ENCODE measurements at places on chromosomes 12 and 14.

DNA sequence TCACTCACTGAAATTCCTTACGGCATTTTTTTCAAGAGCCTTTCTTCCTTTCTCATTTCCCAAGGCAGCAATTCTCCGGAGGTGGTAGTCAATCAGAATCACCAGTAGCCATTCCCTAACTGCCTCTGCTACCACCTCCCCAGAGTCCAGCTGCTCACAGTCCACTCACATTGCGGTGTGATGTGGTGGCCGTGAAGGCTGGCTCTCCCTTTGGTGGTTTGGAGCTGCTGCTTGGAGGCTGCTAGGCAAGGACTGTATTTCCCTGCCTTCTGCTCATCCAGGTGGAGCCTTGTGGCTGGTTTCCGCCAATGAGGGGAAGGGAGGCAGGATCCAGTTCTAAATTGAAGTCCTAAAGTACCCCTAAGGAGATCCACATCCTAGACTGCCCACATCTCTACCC is 222.0 kb downstream of the ANO2 start:
- peaks cover 38% of the 10 kb centered on the region for H3K27me3 ChIP-seq
- no peaks in the 10 kb centered on the region for H3K4me1 ChIP-seq
- H3K36me3 ChIP-seq, result peaks cover 2% of the 10 kb centered on the region
- DNase-seq, result no peak
- H3K4me3 ChIP-seq, result no peak overlapping the region
- no peak overlapping the region for H3K27ac ChIP-seq

GRCh38 chr12:65454115-65454787 is 175.8 kb downstream of the MSRB3 start:
- H3K4me3 ChIP-seq, result no peak overlapping the region
- no peak for DNase-seq
- no peaks in the 10 kb centered on the region for H3K27me3 ChIP-seq
- H3K4me1 ChIP-seq, result no peaks in the 10 kb centered on the region
- no peak overlapping the region for H3K27ac ChIP-seq

DNA sequence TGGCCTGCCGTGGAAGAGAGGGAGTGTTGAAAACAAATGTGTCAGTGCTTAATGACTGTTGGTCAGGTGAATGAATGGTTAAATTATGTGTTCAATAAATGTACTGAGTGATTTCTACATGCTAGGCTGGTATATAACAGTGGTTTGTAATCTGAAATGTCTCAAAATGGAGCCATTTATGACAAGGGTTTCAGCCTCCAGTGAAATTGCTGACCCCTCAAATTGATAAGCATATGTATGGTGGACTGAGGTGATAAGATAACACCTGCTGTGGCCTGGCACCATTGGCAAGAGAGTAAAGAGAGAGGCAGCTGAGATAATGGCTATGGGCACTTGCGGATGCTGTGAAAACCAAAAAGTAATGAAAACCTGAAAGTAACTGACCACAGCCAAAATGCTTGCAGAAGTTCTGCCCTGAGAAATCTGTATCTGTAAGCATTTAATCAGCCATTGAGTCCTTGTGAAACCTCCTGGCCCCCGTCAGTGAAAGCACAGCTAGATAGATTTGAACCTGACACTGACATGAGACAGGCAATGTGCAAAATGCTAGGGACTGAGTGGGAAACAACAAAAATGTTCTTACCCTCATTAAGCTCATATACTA is 1.4 kb upstream of the BCAT1 start:
- peaks cover 25% of the 10 kb centered on the region for H3K4me1 ChIP-seq
- H3K36me3 ChIP-seq, result peaks cover 6% of the 10 kb centered on the region
- no peak for DNase-seq

GRCh38 chr12:57816001-57816854 is 2.3 kb downstream of the AVIL start:
- no peak overlapping the region for H3K27ac ChIP-seq
- no peak for DNase-seq
- peaks cover 13% of the 10 kb centered on the region for H3K4me1 ChIP-seq
